ENCODE measurements at places on chromosomes 3 and 15.

DNA sequence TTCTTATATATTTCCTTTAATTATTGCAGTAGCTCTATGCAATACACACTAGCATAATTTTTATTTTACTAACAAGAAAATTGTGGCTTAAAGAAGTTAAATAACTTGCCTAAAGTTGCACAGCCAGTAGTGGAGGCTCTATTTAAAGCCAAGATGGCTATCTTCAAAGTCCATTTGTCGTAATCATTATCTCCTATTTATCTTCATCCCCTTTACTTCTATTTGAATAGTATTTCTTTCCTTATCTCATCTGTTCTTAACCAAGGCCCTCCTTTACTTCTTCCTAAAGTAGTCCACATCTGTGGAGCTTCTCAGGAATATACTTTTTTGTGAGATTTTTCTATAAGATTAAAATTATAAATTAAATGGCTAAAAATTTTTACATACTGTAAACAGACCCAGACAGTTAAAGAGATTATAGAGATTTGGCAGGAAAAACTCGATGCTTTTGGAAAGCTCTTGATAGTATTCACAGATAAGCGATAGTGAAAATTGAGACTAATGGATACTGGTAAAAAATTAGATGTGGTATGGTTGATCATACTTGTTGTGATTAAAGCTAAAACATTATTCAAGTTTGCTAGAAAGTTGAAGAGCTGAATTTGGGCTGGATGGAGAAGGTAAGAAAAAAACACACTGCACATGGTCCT lies 129.2 kb downstream of the ZNF609 start:
- no peak for DNase-seq

- no peak for DNase-seq
Observed at GRCh38 chr3:119296727-119297122, 2.5 kb downstream of the ARHGAP31 start.

DNA sequence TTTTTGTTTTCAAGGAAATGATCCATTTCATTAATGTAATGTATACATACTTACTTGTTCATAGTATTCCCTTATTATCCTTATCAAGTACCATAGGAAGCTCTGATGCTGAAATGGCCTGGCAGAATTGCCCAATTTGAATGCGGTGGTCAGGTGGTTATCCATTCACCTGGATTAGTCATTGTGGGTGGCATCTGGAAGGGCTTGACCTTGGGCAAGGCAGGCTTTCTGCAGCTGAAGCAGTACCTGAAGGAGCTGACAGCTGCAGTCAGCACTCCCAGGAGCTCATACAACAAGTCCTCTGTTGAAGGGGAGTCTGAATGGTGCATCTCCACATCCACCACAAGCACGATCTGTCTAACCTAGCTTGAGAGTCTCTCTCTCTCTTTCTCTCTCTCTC lies 12.2 kb upstream of the IQCF5 start:
- DNase-seq: no peak

GRCh38 chr3:52522651-52523251 lies 10.9 kb downstream of the NT5DC2 start:
- DNase-seq: no peak

DNA sequence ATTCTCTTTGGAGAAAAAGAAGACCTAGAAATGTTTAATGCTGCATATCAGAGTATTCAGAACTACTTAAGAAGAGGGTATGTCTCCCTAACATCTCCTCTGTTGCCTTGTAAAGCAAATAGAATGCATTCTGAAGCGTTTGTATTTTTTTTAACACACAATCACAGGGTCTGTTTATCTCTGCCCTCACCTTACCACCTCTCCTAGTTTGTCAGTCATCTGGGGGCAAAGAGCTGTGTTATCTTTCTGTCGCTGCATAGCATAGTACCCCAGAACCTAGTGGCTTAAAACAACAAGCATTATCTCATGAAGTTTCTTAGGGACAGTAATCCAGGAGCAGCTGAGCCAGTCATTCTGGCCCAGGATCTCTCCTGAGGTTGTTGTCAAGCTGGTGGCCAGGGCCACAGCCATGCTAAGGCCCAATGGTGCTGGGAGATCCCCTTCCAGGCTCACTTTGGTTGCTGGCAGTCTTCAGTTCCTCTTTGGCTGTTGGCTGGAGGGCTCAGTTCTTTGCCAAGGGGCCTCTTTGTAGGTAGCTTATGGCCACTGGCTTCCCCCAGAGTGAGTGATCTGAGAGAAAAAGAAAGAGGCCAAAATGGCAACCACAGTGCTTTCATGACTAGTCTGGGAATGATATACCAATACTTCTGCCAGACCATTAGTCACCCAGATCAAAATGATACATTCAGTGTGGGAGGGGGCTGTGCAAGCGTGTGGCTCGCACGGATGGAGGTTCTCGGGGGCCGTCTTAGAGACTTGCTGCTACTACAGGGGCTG lies 17.8 kb downstream of the EDEM1 start:
- peak; percentile 37 for DNase-seq

GRCh38 chr3:15110206-15110605 lies 11.3 kb upstream of the RBSN start:
- DNase-seq: no peak

GRCh38 chr3:65181391-65181871 lies 493.6 kb upstream of the ADAMTS9 start:
- no peak for DNase-seq

GRCh38 chr3:142027735-142028134 lies 121.6 kb downstream of the TFDP2 start:
- peak; percentile 45 for DNase-seq
